Right lung (tissue), 10 donors: ENCODE measurements at places on chromosomes 2 and 18. TPM values are rescaled to one million over a fixed set of nuclear protein-coding genes. Genes with fewer than 3 reads are reported as not detected.

TRIM54 gene
- 4.3 TPM for polyA plus RNA-seq

MYO5B gene
- polyA plus RNA-seq = 13.0 TPM

LRRTM1 gene
- 2.2 TPM for polyA plus RNA-seq

GRCh38 chr2:43331422-43331821, 105.0 kb upstream of the ZFP36L2 start:
- DNase-seq = peak; percentile 87

GRCh38 chr2:238158018-238158508, 707 bp upstream of the ERFE start:
- no peak for DNase-seq

GRCh38 chr2:234306426-234307173, 190.3 kb downstream of the ARL4C start:
- DNase-seq = no peak

DNA sequence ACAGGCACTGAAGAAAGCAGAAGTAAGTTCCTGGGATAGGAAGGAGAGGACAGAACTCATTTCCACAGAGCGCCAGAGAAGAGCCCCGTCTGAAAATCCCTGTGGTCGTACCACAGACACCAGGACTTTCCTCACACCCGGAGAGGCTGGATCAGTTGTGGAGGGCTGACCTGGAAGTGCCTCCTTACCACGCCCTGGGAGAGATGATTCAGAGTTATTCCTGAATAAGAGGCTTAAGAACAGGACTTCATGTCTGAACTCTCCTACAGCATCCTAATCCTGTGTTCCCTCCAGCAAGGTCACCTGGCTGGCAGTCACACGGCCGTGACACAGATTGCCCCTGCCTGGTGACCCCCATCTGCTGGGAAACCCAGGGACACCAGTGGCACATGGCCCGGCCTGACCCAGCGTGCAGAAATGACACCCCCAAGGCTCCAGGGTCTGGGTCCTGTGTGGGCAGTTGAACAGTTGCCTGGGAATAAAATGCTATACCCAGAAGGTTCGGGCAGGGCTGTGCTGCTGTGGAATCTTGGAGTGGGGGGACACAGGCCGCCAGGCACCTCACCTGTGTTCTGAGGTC, 105.9 kb downstream of the PXDN start:
- DNase-seq = no peak

- DNase-seq = no peak
These were observed 1.8 kb downstream of the SLC23A3 start for GRCh38 chr2:219167997-219168396.

DNA sequence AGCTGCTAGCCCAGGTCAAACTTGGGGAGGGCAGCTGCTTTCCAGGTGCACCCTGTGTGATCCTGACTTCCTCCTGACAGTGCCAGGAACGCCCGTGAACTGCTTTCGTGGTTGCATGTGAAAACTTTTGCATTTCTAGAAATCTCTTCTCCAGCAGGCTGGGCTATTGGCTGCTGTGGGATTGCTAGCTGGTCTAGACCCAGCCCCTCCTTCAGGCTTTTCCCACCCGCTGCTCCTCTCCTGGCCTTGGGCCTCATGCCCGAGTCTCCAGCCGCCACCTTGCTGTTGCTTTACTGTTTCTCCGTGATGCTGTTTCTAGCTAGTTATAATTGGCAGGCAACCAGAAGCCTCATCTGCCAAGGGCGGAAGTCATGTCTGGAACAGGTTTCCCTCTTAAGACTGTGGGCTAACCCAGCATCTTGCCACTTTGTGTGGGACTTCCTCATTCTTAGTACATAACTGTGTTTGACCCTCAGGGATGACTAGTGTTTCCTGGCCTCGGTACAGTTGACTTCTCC, 27.0 kb upstream of the MGAT4A start:
- no peak for DNase-seq

GRCh38 chr18:297936-298335, 30.1 kb upstream of the THOC1 start:
- no peak for DNase-seq

GRCh38 chr2:195561116-195561921, 95.7 kb upstream of the SLC39A10 start:
- no peak for DNase-seq

SMYD1 gene
- 0.06 TPM for polyA plus RNA-seq

GRCh38 chr2:32741575-32741974, 113.7 kb downstream of the TTC27 start:
- no peak for DNase-seq

DNA sequence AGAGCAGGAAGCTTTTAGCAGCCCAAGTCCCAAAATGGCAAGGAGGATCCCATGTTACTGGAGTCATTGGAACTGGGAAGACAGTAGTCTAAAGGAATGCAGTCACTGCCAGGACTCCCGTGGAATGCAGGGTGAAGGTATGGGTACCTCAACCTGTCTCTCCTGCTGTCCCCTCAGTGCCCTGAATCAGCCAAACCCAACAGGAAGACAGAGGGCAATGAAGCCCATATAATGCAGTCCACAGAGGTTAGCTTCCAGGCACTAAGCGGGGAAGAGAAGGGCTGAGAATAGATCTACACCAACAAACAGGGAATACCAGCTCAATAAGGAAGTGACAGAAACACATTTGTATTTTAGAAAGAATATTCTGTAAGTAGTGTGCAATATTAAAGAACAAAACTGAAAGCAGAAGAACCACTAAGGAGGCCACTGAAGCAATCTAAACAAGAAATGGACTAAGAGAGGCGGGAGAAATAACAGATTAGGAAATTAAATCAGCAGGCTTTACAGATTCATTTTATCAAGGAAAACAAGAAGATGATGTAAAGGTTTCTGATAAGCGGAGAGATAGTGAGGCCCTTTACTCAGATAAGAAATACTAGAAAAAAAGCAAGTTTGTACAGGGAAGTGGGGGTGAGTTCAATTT, 8.3 kb downstream of the NEMP2 start:
- DNase-seq = no peak

GRCh38 chr2:28752631-28753376, 1.2 kb downstream of the PPP1CB start:
- DNase-seq = peak; percentile 32

DNA sequence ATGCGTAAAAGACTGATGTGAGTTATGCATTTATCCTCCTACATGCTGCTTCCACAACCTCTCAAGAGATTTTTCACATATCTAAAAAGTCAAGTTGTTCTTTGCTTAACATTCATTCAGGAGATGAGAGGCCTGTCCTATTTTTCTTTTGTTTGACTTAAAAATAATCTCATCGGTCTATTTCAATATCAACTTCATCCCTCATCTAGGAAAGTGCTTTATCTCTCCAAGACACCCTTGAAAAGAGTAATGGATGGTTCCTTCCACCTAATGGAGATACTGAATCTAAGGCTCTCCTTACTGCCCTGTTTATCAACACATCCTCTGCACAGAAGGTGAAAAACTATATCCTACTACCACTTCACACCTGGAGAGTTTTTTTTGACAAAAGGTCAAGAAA, 2.4 kb downstream of the NFE2L2 start:
- no peak for DNase-seq

- no peak for DNase-seq
These were observed 75.3 kb upstream of the DLX2 start for GRCh38 chr2:172177996-172178395.

CDC42EP3 gene
- 26.6 TPM for polyA plus RNA-seq

- no peak for DNase-seq
These were observed 1.8 kb downstream of the SCN9A start for GRCh38 chr2:166373951-166374350.

DNA sequence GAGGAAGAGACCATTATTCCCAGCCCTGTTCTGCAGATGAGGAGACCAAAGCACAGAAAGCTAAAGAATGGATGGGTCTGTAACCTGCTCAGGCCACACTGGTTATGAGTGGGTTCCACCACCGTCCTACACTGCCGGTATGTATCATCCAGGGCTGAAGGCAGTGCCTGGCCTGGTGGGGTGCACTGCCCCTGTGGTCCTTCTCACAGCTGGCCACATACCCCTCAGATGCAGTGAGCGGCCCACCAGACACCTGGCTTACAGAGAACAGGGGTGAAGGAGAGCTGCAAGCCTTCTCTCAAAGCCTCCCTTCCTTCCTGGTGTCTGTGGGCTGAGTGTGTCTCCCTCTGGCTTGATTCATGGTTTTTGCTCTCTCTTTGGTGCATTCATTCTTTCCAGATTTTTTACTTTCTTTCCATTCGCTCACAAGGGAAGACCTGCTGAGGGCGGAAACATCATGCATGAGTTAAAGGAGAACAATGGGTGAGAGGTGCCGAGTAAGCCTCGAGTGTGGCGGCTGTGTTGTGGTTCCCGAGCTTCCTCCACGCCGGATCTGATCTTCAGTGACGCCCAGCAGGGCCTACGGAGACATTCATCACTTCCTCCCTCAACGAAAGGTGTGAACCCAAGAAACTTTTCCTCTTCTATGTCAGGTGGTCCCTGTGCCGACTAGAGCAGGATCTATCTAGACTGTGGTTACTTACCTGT, 62.1 kb upstream of the REL start:
- DNase-seq = no peak

FSIP2 gene
- polyA plus RNA-seq = 3.9 TPM

GRCh38 chr2:190180313-190181122, 118.0 kb upstream of the MSTN start:
- peak; percentile 33 for DNase-seq

TUBB8B gene
- 1.2 TPM for polyA plus RNA-seq

DNA sequence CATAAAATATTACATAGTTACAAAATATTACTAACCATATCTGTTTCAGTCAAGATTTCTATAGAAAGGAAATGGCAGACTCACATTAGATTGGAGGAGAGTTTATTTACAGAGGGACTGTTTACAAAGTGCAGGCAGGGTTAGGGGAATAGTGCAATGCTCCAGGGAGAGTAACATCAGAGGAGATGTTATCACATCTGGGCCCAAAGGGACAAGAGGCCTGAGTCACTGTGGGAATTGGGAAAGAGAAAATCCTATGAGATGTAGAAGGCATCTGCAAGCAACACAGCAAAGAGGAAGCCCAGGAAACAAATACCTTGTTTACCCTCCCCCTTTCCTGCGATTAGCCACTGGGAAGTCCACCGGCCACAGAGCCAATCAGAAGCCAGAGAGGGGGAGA, 227.3 kb upstream of the TANK start:
- DNase-seq = no peak

LYPD6B gene
- 24.0 TPM for polyA plus RNA-seq

DNA sequence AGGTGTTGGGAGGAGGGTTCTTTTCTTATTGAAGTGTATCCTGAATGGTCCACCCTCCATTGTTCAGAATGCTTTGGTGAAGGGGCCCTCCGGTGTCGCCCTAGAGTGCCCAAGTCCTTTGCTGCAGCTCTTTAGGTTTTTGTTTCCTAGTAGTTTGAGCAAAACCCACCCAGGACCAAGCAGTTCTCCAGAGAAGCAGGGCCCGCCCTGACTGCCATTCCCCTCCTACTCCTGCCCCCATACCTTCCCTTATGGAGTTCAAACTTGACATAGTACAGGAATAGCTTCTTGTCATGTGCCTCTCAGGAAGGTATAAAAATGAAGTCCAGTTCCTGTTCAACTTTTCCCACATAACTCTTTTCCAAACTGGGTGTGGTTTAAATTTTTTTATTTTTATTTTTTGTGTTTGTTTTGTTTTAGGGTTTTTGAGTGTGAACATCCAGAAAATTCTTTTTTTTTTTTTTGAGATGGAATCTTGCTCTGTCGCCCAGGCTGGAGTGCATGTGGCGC, 5.6 kb downstream of the MERTK start:
- DNase-seq = no peak

DNA sequence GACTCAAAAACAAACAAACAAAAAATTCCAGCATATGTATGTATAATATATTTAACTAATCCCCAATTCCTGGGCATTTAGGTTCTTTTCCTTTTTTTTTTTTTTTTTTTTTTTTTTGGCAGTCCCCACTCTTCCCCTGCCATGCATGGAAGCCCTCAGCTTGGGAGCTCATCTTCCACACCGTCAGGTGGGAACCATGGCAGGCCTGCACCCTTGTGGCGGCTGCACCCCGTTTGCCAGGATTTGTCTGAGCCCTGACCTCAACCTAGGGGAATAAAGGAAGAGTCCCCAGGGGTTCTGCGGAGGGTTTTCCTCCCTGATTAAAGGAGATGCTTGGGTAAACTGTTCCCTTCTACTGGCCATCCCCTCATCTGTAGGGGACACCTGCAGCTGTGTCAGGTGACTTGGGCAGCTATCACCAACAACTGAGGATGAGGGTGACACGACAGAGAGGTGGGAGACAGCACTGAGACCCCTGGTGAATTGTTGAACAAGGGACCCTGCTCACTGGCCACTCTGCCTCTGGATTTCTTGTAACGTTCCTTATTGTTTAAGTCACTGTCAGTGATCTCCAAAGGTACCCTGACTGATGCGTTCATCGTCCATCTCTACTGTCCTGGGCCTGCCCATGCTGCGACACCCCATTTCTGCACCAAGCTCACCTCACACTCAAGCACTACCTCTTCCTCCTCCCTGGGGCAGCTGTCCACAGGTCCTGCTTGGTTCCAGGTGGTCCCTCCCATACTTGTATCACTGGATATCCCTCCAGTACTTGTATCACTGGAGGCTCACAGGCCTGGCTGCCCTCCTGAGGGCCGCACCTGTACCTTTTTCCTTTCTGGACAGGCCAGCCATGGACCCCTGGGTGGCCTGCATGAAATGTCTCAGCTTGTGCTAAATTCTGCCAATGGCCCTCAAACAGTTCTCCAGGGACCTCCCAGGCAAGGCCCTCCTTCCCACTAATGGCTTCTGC, 14.5 kb downstream of the TMEM185B start:
- no peak for DNase-seq

GRCh38 chr2:230964136-230964730, 31.7 kb upstream of the SPATA3 start:
- DNase-seq = no peak

DNA sequence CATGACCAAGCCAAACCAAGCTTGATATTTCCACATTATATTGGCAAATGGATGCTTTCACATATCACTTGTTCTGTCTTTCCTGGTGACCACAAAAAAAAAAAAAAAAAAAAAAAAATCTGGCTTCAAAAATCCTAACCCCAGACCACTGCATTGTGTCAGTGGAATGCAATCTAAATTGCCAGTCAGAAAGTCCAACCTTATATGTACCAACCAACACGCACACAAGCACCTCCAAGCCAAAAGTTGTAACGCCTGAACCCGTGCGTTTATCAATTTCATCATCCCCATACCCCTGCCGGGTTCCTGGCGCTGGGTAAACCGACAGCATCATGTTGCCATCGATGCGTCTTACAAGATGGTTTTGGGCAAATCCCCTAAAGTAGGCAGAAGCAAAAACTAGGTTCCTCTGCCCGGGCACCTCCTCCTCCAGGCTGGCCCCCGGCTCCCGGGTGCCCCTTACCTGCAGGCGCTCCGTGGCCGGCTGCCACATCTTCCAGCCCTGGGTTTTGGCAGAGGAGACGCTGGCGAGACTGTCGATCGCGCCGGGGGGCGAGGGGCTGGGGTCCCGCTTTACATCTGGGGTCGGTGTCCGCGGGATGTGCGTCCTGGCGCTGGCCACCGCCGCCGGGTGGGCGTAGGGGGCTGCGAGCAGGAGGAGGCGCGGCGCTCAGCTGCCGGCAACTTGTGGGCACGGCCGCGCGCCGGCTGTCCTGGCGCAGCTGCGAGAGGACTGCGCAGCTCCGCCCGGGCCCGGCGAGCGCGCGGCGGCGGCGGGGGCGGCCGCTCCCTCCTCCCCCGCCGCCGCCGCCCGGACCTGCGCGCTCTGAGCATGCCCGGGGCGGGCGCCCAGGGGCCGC, at the start of gene PID1:
Gene PID1 (minus strand): TSS at position 737 of the 860 bp plus-strand sequence. CDS start 244 bp downstream, at position 493.
- DNase-seq = peak; percentile 58

- DNase-seq = no peak
These were observed 857 bp downstream of the DYM start for GRCh38 chr18:49459404-49460171.
